ENCODE measurements at places on chromosomes 7 and 10. TPM values are rescaled to one million over a fixed set of nuclear protein-coding genes. Genes with fewer than 3 reads are reported as not detected.

GRCh38 chr10:118266098-118266748 lies 75.9 kb downstream of the FAM204A start:
- DNase-seq, result no peak

DNA sequence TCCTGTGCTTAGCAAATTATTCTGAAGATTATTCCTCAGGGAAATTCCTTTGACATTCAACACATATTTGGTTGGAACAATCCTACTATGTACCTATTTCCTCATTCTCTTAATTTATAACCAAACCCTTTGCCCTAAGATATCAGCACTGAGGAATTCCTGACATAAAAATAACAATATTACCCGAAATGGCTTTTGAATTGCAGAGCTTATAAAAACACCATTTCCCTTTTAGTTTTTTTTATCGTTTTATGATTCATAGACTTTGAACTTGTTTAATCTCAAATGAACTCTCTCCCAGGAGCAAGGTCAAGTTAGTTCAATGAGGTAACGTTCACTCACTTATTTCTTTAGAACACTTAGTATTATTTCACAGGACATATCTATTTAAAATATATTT lies 7.7 kb upstream of the ABCB1 start:
- DNase-seq, result no peak

- DNase-seq, result no peak
These were observed 101.4 kb downstream of the HIPK2 start for GRCh38 chr7:139676390-139676789.

- no peak for DNase-seq
These were observed 333.4 kb upstream of the MYO3A start for GRCh38 chr10:25600651-25601050.

GRCh38 chr10:44950326-44951225 lies 9.0 kb upstream of the RASSF4 start:
- DNase-seq, result no peak

DNA sequence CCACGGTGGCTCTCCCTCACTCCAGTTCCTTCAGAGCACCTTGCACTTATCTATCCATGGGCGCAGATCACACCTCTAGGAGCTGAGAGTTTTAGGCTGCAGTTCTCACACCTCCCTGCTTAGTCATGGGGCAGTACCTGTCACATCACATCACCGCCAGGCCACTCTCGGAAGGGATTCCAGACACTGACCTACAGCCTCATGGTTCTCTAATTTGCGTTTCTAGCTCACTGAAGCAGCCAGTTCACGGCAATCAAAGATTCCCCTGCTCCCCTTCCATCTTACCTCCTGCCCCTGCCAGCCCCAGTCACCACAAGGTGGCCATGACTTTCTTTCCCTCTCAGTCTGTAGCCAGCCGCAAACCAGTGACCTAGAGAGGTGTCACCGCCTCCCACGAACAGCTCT lies 34.2 kb downstream of the ADRB1 start:
- no peak for DNase-seq

DNA sequence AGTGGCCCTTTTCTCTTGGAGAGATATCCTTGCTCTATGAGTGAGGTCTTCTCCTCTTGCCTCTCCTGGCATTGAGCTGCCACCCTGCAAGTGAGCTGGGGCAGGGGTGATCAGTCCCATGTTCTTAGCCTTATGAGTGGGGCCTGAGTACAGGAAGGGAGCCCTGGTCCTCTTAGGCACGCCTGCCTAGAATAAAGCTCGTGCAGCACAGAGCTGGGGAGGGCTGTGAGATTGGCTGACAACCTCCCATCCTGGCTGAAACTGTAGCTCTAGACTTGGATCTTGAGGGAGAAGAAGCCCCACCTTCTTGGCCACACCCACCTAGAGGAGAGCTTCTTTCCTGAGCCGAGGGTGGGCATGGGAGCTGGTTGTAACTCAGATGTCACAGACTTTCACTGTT lies 305.0 kb upstream of the ZNF32 start:
- DNase-seq, result no peak

DENND2A gene
- 8.5 TPM for polyA plus RNA-seq

CFAP46 gene
- 59.0 TPM for polyA plus RNA-seq

ASAH2 gene
- polyA plus RNA-seq, result 5.5 TPM

AOAH gene
- 3.8 TPM for polyA plus RNA-seq

Data from testis (tissue), 5 donors.